A549 treated with ZK216348 at 1 μM for 4 hours (cell line): ENCODE measurements at places on chromosomes 1 and 21. TPM values are rescaled to one million over a fixed set of nuclear protein-coding genes. Genes with fewer than 3 reads are reported as not detected.

MX2 gene
- total RNA-seq = not detected in 5 replicates

LPAR3 gene
- 0.14 to 0.41 TPM (median 0.23 TPM) in 5 replicates for total RNA-seq

RGS8 gene
- not detected in 5 replicates for total RNA-seq

VWA1 gene
- total RNA-seq = 5.3 to 18.2 TPM (median 15.0 TPM) in 5 replicates

CCDC185 gene
- 0.07 to 0.12 TPM in 2 of 5 replicates, not detected in the others for total RNA-seq

DNALI1 gene
- total RNA-seq = 0.30 TPM in 1 of 5 replicates, not detected in the others
